ENCODE measurements at places on chromosomes 2 and 18.
A peak's percentile ranks its signal among the peaks of the same experiment; 100 is the strongest.

DNA sequence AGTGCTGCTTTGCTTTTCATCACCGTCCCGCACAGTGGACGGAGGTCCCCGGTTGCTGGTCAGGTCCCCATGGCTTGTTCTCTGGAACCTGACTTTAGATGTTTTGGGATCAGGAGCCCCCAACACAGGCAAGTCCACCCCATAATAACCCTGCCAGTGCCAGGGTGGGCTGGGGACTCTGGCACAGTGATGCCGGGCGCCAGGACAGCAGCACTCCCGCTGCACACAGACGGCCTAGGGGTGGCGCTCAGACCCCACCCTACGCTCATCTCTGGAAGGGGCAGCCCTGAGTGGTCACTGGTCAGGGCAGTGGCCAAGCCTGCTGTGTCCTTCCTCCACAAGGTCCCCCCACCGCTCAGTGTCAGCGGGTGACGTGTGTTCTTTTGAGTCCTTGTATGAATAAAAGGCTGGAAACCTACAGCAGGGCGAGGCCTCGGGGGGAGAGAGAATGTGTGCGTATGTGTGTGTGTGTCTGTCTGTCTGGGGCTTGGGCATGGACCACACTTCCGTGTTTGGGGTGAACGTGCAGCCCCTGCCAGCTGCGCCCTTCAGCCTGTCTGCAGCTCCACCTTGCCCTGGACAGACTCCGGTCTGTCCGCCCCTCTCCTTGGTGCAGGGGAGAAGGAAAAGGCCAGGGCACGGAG lies 32.3 kb downstream of the GPC1 start:
- DNase-seq, result no peak

- DNase-seq, result no peak
Measured at GRCh38 chr2:30653847-30654246, 153.4 kb downstream of the CAPN13 start.

- DNase-seq, result no peak
Measured at GRCh38 chr2:96202152-96202854, 6.3 kb downstream of the STARD7 start.

DNA sequence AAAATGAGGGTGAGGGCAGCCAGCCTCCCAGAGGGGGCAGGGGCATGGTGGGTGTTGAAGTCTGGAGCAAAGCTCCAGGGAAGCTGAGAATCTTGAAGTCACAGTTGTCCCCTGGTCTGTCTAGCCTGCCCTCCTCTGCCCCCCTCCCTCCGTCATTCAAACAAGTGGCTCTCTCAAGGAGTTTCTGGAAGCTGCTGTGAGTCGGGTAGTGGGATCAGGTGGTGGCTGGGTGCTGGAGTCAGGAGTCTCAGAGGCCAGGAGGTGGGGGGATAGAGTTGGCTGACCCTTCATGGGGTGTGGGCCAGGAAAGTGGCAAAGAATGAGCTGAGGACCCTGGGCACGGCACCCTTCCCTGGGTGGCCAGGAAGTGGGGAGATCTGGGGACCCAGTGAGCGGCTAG lies 495 bp upstream of the ASIC4 start:
- DNase-seq, result no peak

DNA sequence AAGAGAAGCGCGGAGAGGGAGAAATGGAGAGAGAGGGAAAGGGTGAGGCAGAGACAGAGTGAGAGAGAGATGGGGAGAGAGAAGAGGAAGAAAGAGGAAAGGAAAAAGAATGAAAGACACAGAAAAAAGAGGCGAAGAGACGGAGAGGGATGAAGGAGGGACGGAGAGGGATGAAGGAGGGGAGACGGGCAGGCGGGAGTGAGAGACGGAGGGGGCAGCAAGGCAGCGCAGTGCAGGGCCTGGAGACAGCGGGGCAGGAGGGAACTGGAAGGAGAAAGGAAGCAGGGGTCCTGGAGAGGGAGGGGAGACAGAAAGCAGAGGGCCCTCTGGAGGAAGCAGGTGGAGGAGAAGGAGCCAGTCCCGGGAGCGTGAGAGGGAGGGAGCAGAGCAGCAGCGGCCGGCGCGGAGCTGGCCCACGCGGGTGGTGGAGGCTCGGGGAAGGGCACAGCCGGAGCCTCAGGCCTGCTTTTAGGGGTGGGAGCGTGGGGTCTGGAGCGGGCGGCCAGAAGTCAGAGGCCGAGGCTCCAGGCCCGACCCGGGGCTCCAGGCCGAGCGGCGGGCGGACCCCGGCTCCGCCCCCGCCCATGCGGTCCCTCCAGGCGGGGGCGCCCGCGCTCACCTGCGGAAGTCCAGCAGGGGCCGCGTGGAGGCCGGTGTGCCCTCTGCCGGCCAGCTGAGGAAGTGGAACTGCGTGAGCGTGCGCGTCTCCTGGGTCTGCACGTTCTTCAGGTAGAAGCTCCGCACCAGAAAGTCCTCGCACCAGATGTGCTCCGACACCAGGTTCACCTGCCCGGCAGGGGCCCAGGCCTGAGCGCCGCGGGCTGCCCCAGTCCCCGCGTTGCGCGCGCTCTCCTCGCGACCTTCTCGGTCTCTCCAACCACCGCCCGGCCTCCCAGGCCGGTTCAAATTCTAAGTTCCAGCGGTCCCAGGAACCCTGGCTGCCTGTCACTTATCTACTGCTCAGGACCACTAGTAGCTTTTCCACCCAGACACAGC lies 14.5 kb downstream of the PTPRN start:
- DNase-seq, result peak; percentile 36

Data from AG04450 (cell line).